ENCODE measurements at places on chromosomes 16 and 17. TPM values are rescaled to one million over a fixed set of nuclear protein-coding genes. Genes with fewer than 3 reads are reported as not detected.

DNA sequence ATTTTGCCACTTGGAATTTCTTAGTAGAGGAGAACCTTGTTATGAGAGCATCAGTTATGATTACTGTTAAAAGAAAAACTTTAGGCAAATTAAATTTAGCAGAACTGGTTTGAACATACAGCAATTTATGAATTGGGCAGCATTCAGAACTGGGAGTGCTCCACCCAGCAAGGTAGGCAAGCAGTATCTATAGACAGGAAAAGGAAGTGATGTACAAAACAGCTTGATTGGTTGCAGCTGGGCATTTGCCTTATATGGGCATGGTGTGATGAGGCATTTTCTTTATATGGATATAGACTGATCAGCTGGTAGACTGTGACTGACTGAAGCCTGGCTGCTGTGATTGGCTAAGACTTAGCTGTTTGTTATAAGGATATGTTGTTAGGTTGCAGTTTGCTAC is 17.6 kb upstream of the CYLD start:
- DNase-seq: no peak

DNA sequence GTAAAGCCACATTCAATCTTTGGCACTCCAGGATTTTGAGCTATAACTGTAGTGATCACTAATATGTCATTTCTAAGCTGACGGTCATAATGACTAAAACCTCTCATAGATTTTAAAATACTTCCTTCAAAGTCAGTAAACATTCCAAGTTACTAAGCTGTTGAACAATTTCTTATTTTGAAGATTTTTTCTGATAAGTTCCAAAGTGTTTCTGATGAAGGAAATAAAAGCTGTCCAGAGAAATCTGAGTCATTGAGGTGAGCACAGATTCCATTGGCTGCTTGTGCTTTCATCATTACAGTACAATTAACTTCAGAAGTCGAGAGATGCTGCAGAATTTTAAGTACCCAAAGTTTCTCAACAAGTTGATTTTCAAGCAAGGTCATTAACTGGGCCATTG is 23.9 kb downstream of the NLRC5 start:
- DNase-seq: peak; percentile 58

The TCAP gene
- 0.84 TPM for total RNA-seq

The TOM1L1 gene
- total RNA-seq: 76.0 TPM

GRCh38 chr17:3794557-3795389 is 6.2 kb downstream of the ITGAE start:
- DNase-seq: peak; percentile 74

DNA sequence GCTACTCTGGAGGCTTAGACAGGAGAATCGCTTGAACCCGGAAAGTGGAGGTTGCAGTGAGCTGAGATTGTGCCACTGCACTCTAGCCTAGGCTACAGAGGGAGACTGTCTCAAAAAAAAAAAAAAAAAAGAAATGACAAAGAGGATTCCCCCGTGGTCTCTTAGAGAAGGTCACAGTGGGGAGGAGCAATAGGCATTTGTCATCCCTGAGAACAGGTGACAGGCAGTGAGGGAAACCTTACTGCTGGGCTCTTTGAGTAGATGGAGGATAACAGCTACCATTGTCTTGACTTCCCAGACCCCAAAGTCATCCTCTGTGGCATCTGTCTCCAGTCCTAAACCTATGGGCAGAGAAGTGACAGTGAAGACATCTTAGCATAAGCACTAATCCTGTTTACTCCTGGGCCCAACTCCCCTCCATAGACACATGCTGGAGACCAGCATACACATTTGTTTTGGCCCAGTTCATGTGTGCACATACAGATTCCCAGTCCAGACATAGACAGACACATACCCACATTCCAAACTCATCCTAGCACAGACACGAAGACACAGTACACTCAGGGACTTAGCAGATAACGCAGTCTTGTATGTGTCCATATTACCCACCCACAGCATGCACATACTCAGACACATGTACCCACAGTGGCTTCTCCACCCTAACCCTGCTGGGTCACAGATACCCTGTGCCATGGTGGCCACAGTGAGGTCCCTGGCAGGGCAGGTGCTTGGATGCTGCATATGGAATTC is 2.7 kb downstream of the ESRP2 start:
- no peak for DNase-seq
